ENCODE measurements at places on chromosomes 1 and 21.

GRCh38 chr1:173383351-173383750 is 93.8 kb upstream of the PRDX6 start:
- no peak for DNase-seq

GRCh38 chr21:31798842-31799704 is 67.2 kb upstream of the SCAF4 start:
- no peak for DNase-seq

DNA sequence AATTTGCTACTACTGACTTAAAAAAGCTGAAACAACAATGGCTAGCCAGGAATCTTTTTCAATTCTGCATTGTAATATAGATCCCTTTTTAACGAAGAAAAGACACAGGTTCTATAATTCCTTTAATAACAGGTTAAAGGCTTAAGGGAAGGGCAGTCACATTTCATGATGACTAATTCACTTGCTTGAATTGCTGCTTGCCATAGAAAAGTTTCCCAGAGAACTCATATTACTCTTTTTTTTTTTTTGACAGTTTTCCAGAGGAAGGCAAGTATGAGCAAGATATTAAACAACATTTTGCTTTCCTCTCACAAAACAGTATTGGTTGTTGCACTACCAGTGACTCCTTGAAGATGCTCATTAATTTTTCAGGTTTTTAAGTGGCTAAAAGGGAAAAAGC is 60.9 kb downstream of the IL23R start:
- DNase-seq = no peak

DNA sequence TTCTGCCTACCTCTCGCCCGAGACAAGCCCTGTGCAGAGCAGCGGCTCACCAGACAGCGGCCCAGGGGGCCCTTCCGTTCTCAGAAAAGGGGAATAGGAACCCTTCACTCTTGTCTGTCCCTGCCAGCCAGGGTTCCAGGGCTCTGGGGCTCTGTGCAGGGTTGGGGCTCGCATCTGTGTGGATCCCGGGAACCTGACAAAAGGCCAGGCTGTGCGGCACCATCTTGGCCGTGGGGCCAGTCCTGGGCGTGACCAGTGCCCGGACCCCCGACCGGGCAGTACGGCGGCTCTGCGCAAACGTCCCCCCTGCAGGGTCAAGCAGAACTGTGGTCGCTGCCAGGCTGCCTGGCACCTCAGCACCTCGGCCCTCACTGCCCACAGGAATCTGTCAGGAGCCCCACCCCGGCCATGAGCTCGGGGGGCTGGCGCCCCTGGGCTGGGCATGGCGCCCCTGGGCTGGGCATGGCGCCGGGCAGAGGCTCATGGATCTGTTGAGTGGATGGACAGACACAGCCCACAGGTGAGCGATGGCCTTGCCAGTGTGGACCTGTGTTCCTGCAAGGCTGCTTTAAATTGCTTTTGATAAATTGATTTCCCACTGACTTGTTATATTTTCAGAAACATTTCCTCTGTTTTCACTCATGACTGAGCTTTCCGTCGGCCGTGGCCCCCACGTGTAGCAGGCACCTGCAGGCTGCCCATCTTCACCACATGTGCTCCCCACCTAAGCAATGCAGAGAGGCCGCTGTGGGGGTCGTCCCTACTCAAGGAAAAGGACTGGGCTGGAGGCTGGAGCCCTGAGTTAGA is 59.0 kb downstream of the SLX9 start:
- DNase-seq = no peak

- peak; percentile 28 for DNase-seq
Measured at GRCh38 chr1:113981962-113982931, 3.0 kb downstream of the OLFML3 start.

DNA sequence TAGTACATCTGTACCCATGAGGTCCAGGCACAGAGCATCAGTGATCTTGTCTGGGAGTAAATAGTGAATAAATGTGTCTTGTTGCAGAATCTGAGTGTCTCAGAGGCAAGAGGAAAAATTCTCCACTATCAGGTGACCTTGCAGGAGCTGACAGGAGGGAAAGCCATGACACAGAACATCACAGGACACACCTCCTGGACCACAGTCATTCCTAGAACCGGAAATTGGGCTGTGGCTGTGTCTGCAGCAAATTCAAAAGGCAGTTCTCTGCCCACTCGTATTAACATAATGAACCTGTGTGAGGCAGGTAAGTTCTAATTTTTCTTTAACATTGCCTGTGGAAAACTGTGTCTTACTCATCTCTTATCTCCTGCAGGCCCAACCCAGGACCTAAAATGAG is 43.1 kb downstream of the IL12RB2 start:
- no peak for DNase-seq

DNA sequence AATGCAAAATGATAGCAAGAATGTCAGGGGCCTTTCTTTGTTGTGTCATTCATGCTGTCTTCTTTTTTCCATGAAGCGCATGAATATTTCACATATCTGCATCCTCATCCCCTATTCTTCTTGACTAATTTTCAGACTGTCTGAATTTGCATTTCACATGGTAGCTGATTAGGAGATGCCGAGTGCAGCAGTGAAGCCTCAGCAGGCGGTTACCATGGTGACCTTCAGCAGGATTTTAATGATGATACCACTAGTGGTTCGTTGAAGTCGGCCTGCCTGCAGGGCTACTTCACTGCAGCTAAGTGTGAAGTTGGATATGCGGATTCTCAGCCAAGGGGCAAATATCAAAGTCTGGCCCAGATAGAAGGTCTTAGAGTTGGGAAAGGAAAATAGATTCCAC is 141.8 kb downstream of the NEK7 start:
- no peak for DNase-seq

GRCh38 chr1:8427986-8428385 is 110.1 kb downstream of the SLC45A1 start:
- DNase-seq = no peak

DNA sequence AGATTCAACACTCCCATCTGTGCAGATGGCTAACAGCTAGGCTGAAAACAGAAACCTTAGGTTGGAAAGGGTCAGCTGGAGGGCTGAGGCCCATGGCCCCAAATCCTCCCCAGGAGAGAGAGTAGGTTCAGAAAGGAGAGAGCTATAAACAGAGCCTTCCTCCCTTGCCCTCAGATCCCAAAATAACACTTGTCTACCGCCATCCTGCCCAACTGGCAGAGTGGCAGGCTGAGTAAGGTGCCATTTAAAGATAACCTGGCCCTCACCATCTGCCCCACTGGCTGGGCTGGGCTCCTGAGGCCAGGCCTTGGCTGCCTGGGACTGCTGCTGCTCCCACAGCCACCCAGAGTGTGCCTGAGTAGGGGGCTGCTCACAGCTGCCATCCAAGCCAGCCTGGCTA is 4.3 kb upstream of the SHISA4 start:
- no peak for DNase-seq

GRCh38 chr1:90729504-90730242 is 12.6 kb upstream of the BARHL2 start:
- DNase-seq = no peak
